ENCODE measurements at places on chromosomes 2 and 18.
A peak's percentile ranks its signal among the peaks of the same experiment; 100 is the strongest.

- DNase-seq, result no peak
Observed at GRCh38 chr2:33247365-33247764, 229.1 kb upstream of the RASGRP3 start.

GRCh38 chr2:164560181-164560792, 61.0 kb downstream of the GRB14 start:
- no peak for DNase-seq

GRCh38 chr2:220151341-220151740, 523.9 kb downstream of the SLC4A3 start:
- no peak for DNase-seq

- no peak for DNase-seq
Observed at GRCh38 chr18:48065601-48065995, 135.1 kb upstream of the SMAD2 start.

DNA sequence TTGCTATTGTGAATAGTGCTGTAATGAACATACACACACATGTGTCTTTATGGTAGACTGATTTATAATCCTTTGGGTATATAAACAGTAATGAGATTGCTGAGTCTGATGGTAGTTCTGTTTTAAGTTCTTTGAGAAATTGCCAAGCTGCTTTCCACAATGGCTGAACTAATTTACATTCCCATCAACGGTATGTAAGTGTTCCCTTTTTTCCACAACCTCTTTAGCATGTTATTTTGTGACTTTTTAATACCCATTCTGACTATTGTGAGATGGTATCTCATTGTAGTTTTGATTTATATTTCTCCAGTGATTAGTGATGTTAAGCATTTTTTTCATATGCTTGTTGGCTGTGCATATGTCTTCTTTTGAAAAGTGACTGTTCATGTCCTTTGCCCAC, 86.7 kb downstream of the TTC27 start:
- DNase-seq, result no peak

GRCh38 chr2:188459061-188459460, 167.4 kb downstream of the GULP1 start:
- no peak for DNase-seq

DNA sequence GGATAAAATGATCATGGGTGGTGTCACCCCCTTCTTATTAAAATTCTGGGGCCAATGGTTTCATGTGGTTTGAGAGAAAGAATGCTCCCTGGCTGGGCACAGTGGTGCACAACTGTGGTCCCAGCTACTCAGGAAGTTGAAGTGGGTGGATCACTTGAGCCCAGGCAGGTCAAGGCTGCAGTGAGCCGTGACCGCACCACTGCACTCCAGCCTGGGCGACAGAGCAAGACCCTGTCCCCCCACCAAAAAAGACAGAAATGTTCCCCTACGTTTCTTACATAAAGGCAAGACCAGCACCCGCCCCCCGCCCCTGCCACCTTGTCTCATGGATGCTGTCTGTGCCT, 53.0 kb upstream of the ID2 start:
- no peak for DNase-seq

DNA sequence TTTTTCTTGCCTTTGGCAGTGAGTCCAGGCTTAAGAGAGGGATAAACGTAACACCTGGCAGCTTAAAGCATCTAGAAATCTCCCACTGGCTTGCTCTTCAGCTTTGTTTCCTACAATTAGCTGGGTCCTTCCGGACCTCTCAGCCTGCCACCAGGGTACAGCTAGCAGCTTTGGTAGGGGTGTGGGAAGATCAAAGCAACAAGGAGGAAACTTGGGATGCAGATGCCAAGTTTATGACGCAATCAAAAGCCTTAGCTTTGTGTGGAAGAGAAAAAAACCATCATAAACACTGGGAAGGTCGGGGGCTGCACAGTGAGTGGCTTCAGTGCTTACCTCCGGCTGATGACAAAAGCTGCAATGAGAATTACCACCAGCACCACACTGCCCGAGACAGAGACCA, 116.9 kb downstream of the EPHA4 start:
- DNase-seq, result no peak

GRCh38 chr2:207768168-207768865, 1.4 kb downstream of the FZD5 start:
- DNase-seq, result peak; percentile 16

GRCh38 chr2:17104454-17104853, 413.8 kb downstream of the RAD51AP2 start:
- no peak for DNase-seq

GRCh38 chr2:128727404-128727803, 408.7 kb upstream of the HS6ST1 start:
- no peak for DNase-seq

GRCh38 chr2:55168221-55169154, 63.6 kb downstream of the CLHC1 start:
- no peak for DNase-seq

DNA sequence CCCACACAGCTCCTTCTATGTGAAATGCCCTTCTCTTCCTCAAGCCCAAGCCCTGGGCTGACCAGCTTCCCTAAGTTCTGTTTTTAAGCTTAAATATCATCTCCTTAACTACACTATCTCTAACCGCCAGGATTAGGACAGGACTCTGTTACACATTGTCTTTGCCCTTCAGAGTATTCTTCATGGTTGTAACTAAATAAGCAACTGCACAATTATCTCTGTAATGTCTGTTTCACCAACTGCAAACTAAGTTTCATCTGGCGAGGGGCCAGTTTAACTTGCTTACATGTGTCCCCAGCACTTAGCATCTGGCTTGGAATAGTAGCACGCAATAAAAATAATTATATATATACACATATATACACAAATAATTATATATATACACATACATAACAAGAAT, 1.1 kb upstream of the ERMN start:
- no peak for DNase-seq

GRCh38 chr2:23593752-23594459, 208.9 kb downstream of the KLHL29 start:
- no peak for DNase-seq

DNA sequence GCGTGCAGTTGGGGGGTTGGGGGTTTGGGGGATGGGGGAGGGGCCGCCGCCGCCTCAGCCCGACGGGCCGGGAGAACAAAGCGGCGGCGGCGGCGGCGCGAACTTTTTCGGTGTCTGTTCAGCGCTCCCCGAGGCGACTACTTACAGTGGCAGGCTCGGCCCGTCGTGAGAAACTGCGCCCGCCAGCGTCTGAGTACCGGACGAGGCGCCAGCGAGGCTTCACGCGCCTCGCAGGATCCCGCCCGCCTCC, 172 bp downstream of the PRKD3 start:
- peak; percentile 63 for DNase-seq

DNA sequence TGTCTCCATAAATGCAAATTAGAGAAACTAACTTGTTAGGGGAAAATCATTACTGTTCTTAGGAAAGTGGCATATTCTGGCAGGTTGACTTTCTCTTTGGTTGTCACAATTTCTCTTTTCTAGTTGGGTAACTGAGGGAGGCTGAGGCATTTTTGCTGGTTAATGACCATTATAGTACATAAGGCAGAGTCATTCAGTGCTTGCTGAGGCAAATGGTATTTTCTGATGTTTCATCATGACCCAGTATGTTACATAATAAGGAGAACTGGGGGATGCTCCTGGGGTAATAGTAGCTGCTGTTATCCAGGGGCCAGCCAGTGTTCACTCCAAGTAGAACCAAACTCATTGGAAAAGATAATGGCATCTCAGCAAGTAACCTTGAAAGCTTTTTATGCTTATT, 62.3 kb downstream of the ITGA6 start:
- no peak for DNase-seq

DNA sequence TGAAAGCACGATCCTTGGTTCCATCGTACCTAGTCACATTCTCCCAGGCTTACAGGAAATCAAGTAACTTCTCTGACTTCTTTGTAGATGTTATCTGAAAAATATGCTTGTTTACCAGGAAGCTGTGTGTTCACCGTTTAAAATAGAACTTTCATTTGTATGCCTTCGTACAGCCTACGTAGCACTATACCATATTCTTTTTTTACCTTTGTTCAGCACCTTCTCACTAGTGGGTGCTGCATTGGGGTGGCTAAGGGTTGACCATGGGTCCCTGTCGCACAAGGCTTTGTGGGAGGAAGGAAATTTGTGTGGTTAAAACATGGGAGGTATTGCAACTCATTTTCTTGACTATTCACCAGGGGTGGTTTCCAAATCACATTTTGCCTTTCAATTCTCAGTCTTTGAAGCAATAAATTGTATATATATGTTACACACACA, 16.6 kb downstream of the MALT1 start:
- no peak for DNase-seq

DNA sequence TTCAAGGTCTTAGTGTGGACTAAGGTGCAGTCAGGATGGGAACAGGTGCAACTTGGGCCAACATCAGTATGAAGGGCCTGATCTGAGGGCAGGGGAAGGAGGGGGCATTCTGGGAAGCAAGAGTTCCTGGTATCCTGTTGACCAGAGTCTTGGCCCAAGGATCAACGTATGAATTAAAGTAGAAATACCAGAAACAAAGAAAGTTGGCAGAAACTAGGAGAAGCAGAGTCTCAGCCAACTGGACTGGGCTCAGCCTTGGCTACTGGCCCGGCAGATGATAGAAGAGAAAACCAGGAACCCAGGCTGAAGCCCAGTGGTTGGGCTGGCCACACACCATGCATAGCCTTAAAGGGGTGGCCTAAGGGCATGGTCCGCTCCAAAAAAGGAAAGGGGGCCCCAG, 2.3 kb downstream of the CETN1 start:
- DNase-seq, result no peak

DNA sequence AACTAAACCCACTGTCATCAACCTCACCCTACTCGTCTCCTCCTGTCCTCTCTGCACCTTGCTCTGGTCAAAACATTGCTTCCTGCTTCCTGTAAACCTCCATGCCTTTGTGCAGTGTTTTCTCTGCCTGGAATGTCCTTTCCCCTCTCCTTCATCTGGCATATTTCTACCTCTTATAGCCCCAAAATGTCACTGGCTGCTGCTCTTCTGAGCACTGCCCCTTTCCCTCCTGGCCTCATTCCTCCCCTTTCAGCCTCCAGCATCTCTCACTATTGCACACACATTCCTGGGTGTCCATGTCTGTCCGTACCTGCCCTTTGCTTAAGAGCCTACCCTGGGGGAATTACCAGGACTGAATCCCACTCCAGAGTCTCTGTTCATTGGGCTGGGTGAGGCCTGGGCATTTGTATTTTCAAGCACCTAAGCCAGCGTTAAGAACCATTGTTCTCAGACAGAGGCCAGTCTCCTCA, 84.9 kb downstream of the MOGAT1 start:
- no peak for DNase-seq

- no peak for DNase-seq
Observed at GRCh38 chr18:48274301-48274700, 134.9 kb downstream of the ZBTB7C start.

DNA sequence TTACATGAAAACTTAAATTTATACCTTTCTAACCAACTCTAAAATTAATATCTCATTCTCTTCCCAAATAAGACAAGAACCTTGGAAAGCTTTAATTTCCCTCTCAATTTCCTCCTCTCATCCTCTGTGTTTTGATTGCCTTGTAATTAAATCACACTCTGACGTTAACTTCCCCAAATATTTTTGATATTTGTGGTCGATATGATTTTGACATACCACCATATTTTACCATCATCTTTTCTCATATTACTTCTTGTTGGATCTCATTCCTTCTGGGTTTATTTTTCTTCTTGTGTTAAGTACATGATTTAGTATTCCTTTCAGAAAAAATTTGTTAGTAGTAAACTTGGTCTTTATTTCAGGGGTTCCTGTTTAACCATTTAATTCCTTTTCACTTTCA, 69.6 kb downstream of the RDH14 start:
- DNase-seq, result no peak

GRCh38 chr2:237980087-237980486, 13.3 kb downstream of the UBE2F start:
- no peak for DNase-seq

GRCh38 chr18:79123948-79124347, 54.8 kb downstream of the ATP9B start:
- no peak for DNase-seq

DNA sequence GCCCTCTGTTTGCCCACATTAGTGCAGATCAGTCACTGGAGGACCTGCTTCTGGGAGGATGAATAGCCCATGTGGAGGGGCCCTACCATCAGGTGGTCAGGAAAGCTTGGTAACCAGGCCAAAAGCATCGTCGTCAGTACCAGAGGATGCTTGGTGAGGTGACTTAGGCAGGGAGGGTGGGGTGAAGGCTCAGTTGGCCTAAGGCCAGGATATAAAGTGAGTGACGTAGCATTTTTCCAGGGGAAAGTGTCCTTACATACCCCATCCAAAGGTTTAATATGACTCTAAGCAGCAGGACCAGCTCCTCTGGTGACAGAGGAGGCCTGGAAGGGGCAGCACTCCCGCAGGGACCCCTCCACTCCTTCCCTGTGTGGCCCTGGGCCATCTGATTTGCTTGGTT, 27.7 kb upstream of the DNMT3A start:
- no peak for DNase-seq

- DNase-seq, result no peak
Observed at GRCh38 chr2:122528061-122528460, 772.6 kb downstream of the TSN start.

DNA sequence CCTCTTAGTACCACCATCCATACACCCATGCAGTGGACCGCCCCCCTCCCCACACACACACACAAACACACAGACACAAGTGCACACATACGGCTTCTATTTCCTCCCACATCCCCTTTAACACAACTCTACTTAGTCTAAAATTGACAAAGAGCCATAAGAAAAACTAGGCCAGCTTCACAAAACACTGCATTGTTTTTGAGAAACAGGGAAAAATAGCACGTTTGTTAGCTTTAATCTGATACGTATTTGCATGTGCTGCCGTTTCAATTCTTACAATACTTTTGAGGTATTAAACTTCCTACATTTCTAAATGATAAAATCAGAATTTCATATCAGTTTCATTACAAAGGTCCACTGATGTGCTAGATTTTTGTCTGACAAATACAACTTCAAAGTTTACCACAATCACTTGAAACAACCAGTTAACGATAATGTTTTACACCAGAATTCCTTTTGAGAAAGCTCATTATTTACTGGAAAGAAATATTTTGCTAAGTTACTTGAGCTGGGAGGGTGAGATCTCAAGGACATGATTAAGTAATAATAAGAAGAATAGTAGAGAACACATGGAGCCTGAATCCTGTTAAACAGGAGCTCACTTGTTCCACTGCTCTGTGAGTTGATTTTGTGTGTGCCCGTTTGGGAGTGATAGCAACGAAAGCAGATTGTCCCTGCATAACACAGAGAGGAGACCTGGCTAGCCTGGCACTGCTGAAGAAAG, 74.5 kb downstream of the MOGAT1 start:
- DNase-seq, result no peak

DNA sequence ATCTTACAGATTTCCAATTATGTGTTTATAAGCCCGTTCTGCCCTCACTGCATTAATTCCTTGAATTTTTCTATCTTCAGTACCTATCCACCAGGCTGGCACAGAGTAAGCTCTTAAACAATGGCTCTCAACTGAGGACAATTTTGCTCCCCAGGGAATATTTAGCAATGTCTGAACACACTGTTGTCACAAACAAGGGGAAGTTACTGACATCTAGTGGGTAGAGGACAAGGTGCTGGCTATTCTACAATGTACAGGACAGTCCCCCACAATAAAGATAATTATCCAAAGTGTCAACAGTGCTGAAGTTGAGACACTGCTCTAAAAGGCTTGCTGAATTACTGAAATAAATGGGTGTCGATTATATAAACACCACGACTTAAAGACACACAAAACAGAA, 5.0 kb downstream of the NDUFS1 start:
- DNase-seq, result no peak

Data from activated gamma-delta T cell (primary cell).